NCI-H82 (cell line): ENCODE measurements at places on chromosomes 7 and 10.
A peak's percentile ranks its signal among the peaks of the same experiment; 100 is the strongest.

- no peak for DNase-seq
These were observed 69.0 kb downstream of the TAF3 start for GRCh38 chr10:7887174-7887816.

GRCh38 chr10:44986670-44987069 lies 8.1 kb upstream of the DEPP1 start:
- no peak for DNase-seq

GRCh38 chr10:84822931-84823630 lies 494.7 kb downstream of the CCSER2 start:
- DNase-seq = no peak

- peak; percentile 49 for DNase-seq
These were observed 305.1 kb upstream of the CSTF2T start for GRCh38 chr10:52004342-52004949.

GRCh38 chr10:74754381-74754821 lies 72.0 kb upstream of the KAT6B start:
- no peak for DNase-seq
